ENCODE measurements at places on chromosomes 1 and 21.

DNA sequence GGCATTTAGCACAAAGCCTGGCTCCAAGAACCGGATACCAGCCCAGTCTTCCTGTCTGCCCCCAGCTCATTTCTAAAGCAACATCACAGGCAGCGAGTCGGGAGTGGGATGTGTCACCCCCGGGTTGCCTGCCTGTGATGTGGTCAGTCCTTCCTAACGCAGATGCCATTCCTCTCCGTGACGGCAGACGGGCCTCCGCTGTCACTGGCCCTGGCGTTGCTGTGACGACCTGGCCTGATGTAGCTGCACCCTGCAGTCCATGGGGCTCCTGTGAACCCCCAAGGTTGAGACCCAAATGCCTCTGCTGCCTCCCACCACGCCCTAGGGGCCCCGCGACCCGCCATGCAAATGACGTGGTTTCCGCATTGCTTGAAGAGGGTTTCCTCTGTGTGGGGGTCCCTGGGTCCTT lies 12.3 kb downstream of the TNFRSF1B start:
- no peak for DNase-seq

DNA sequence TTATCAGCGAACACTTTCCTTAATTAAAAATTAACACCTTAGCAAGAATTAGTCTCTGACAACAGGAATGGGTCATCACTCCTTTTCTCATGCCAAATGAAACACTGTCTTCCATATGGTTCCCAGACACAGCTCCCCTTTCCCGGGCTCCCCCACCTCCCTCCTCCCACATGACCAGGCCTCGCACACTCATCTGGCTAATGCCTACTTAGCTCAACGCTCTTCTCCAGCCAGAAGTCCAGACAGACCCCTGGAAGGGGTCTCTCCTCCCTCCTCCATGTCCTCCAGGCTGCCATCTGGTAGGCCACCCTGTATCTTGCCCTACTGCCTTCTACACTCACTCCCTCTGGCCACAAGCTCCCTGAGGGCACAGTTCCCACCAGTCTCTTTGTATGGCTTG lies 39.9 kb downstream of the KCNC4 start:
- DNase-seq, result no peak

DNA sequence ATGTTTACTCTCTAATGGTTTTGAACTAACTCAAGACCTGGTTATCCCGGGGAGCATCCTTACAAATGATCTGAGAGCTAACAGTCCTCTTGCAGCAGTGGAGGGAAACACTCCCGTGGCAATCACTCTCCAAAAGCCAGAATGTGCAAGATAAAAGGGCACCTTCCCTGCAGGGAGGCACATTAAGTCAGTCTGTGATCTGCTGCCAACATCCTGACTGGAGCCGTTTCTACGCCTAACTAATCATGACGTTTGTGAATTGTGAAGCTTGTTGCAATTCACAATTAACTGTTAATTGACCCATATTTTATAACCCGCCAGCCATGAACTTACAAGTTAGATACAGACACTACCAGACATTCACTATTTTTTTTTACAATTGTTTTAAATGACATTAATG lies 52.1 kb upstream of the LGALS8 start:
- DNase-seq, result no peak

DNA sequence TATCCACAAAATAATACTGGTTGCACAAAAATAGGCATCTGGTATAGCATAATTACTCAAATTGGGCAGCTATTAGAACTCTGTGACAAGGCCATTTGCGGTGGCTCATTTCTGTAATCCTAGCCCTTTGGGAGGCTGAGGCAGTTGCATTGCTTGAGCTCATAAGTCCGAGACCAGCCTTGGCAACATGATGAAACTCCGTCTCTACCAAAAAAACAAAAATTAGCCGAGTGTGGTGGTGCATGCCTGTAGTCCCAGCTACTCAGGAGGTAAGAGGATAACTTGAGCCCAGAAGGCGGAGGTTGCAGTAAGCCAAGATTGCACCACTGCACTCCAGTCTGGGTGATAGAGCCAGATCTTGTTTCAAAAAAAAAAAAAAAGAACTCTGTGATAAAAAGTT lies 36.7 kb downstream of the PLPP3 start:
- no peak for DNase-seq

- no peak for DNase-seq
Measured at GRCh38 chr1:84653130-84653677, 37.1 kb downstream of the SSX2IP start.
